HCEC 1CT (cell line): ENCODE measurements at places on chromosomes 12 and 14.

- no peak for DNase-seq
Measured at GRCh38 chr12:53453953-53454640, 2.2 kb downstream of the PCBP2 start.

DNA sequence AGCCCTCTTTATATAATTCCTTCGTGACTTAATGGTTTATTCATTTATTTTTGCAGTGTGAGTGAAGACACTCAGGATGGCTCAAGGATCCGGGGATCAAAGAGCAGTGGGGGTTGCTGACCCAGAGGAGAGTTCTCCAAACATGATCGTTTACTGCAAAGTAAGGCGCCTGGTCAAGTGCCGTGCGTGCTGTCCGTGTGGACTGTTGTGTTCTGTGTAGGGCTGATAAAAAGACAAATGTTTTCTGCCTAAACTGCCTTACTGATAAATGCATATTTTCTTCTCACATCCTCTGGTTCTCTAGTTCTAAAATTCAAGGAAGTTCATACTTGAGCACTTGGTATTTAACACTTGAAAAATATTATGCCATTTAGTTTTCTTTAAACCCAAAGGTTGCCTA, 32.5 kb downstream of the RGS6 start:
- DNase-seq, result no peak

GRCh38 chr14:74841230-74842207, 34.4 kb downstream of the PROX2 start:
- no peak for DNase-seq

- no peak for DNase-seq
Measured at GRCh38 chr12:130478786-130479185, 141.1 kb downstream of the PIWIL1 start.

- no peak for DNase-seq
Measured at GRCh38 chr12:28369483-28369882, 179.2 kb downstream of the CCDC91 start.

DNA sequence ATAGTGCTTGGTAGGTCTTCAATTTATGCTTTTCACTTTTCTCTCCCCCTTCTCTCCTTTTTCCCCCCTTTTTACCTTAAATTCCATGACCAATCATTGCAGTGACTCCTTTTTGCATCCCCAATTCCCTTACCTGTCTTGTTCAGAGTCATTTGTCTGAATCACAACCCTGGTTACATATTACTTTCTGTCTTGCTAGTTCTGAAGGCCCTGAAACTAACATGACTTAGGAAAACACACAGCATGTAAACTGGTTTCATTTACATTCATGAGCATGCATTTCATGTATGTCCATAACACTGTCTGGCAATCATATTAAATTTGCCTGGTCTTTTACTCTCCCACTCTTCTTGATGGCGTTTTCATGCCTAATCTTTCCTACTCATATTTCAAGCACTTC, 20.3 kb upstream of the FOXG1 start:
- no peak for DNase-seq

DNA sequence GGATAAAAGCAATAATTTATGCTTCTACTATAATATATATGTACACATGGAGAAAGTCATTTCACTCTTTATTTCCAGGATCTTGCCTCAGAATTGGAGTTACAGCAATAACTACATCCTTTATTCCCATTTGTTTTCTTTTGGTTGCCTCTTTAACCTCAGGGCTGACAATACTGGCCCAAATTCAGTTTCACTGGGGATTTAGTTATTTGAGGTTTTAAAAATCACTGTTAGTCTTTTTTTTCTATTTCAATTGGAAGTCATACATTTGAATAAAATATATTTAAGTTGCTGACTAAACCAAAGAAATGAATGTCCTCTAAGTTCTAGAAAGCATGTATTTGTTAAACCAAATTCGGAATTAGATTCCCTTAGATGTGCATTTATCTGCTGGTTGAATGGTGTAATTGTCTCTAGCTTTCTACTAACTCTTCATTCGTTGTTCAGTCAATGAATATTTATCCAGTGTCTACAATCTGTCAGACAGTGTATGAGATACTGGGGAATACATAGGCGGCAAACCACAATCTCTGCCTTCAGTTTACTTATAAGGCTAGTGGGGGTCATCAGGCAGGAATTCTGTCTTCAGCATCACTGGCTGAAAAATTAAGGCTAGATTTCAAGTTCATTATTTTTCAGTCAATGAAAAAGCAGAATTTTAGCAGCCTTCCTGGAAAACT, 190.8 kb upstream of the ARHGAP5 start:
- no peak for DNase-seq

- peak; percentile 100 for DNase-seq
Measured at GRCh38 chr14:61561657-61562276, 133.5 kb upstream of the HIF1A start.

GRCh38 chr14:101029668-101030290, 126.3 kb upstream of the RTL1 start:
- DNase-seq, result no peak

- no peak for DNase-seq
Measured at GRCh38 chr12:94074216-94074979, 74.0 kb upstream of the PLXNC1 start.

- no peak for DNase-seq
Measured at GRCh38 chr14:38971258-38971921, 131.6 kb downstream of the SEC23A start.

DNA sequence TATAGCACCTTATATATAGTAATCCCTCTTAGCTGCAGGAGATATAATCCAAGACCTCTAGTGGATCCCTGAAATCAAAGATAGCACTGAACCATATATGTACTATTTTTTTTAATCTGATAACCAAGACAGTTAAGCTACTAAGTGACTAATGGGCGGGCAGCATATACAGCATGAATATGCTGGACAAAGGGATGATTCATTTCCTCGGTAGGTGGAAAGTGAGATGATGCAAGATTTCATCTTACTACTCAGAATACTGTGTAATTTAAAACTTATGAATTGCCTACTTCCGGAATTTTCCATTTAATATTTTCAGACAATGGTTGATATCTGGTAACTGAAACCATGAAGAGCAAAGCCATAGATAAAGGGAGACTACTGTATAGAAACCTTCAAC, 36.2 kb downstream of the PRMT8 start:
- peak; percentile 94 for DNase-seq

GRCh38 chr12:49030119-49030518, 11.5 kb upstream of the PRKAG1 start:
- no peak for DNase-seq

DNA sequence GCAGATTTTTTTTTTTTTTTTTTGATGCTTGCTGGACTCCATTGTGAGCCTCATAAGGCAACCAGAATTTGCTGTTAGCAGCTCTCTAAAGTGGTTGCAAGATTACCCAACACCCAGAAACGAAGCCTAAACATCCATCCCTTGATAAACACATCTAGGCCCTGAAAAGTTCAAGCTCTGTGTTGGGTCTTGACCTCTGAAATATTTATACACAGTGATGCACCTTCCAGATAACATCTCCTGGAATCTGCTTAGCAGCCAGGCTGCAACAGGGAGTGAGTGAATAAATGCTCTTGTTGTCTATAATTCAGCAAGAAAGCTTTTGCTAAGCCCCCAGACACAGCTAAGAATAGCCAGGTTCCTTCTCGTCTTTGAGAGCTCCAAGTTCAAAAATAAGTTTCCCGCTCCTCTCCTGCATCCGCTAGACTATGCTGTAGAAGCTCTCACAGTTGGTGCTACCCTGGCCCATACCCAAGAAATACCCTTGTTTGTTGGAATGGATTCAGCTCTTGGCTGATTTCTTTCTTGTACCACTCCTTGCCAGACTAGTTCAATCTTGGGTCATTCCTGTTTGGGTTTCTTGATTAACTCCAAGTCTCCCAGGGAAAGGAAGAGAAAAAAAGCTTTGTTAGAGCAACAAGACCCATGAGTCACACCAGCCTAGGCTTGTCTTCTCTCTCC, 610.6 kb upstream of the TBX3 start:
- DNase-seq, result no peak

DNA sequence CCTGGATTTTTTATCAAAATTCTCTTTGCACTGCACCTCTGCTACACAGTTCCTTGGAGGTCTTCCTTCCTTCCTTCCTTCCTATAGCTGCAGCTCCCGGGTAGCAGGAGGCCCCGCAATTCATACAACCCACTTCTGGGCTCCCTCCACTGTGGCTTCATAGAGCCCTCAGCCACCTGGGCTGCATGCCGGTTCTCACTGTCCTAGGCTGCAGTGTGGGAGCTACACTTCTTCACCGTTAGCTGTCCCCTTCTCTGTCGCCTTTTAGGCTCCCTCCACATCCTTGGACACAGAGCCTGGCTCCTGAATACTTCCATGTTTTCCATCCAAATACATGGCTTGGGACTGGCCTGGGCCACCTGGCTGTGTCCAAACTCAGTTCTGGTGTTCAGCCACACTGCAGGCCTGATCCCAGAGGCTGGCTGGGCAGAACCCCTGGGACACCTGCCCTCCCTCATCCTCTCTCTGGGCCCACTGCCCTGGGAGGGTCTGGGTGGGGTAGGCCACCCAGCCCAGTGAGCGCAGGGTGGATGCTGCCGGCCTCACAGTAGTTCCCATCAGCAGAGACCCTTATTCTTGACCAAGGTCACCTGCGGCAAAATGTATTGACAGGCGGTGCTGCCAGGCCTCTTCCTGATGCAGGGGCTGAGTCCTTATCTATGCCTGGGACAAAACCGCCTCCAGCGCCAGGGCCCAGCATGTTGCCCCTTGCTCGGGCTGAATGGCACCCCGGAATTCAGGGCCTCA, 1.7 kb downstream of the SERPINA10 start:
- no peak for DNase-seq

- DNase-seq, result no peak
Measured at GRCh38 chr14:56812364-56813141, 2.3 kb upstream of the OTX2 start.

GRCh38 chr12:57182918-57183575, 33.5 kb upstream of the NXPH4 start:
- DNase-seq, result peak; percentile 65

DNA sequence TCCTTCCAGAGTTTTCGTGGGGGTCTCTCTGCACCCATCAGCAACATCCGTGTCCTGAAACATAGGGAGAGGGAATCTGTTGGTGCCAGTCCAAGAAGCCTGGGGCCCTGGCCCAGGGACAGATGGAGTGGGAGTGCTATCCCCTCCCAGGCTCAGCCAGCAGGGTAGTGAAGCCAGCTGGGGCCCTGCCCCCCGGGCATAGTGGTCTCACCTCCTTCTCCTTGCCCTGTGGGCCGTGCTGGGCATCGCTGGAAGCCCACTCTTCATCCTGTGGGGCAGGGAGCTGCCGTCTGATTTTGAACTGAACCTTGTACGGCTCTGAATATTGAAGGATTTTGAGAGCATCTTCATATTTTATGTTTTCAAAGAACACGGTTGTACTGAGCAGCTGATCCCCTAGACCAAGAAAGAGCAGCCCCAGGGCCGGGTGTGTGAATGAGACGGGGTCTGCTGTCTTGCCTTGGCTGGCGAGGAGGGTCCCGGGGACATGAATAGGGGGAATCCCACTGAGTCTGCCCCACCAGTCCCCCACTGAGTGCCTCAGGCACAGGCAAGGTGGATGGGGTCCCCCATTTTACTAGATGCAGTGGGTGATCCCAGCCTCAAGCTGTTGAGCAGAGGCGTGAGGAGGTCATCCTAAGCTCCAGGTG, 23.3 kb downstream of the AHNAK2 start:
- no peak for DNase-seq

- DNase-seq, result no peak
Measured at GRCh38 chr14:72740504-72740961, 153.4 kb downstream of the DPF3 start.

DNA sequence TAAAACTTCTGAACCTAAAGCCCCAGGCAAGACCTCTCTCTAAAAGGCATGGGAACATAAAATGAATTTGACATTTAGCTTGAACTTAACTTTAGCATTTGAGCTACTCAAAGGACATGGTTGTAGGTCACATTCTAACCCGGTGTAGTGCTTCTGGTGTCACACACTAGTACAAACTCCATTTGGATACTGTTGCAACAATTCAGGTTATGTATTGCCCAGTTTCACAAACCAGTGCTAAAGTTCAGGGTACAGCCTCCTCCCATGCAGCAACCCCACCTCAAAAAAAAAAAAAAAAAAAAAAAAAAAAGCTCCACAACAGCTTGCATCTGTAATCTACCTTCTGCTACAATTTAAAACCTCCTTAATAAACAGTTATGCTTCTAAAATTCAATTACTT, 7.8 kb downstream of the PPTC7 start:
- no peak for DNase-seq

- no peak for DNase-seq
Measured at GRCh38 chr12:98417266-98417665, 98.1 kb upstream of the TMPO start.

- no peak for DNase-seq
Measured at GRCh38 chr12:42770261-42770660, 180.7 kb upstream of the PRICKLE1 start.

GRCh38 chr12:93415723-93416464, 25.9 kb downstream of the UBE2N start:
- DNase-seq, result peak; percentile 59

- no peak for DNase-seq
Measured at GRCh38 chr14:61558271-61558670, 137.0 kb upstream of the HIF1A start.

DNA sequence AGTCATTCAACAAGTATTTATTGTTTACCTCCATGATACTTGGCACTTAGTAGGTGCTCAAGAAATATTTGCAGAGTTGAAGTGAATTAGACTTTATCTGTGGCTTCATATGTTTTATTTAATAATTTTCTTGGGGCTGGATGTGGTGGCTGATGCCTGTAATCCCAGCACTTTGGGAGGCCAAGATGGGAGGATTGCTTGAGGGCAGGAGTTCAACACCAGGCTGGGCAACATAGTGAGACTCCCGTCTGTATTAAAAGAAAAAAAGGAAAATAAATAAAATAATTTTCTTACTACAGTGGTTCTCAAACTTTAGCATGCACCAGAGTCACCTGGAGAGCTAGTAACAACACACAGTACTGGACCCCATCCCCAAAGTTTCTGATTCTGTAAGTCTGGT, 905 bp downstream of the ADCK1 start:
- no peak for DNase-seq

GRCh38 chr12:75389706-75390105, 1.2 kb upstream of the GLIPR1L2 start:
- no peak for DNase-seq

DNA sequence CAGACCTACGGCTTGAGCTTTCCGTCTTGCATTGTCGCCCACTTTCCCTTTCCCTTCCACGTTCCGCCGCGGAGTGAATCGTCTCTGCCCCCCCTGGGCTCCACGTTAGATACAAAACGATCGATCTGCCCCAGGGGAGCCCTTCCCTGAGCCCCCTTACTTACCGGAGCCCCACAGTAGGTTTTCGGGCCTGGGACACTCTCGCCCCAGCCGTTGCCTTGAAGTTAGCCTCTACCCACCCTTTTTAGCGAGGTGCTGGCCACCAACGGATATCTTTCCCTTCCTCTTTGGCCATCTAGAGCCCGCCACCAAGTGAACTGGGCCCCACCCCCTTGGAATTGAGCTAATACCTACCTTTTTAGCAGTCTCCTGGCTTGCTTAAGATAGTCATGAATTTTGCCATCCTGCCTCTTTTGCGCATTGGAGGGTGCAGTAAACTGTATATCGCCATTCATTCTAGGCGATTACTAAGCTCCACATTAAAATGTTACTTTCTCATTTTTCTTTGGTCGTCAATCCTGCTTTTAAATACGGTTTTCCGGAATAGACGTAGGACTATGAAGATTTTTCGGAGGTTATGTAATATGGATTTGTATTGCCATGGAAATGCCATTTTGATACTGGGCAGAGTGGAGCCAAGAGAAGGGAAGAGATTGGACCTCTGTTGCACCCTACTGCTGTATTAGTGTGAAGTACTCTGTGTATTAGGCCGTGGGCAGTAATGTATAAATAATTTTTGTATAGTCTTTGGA, 764 bp downstream of the RBM25 start:
- peak; percentile 15 for DNase-seq
